ENCODE measurements at places on chromosomes 11 and 22. TPM values are rescaled to one million over a fixed set of nuclear protein-coding genes. Genes with fewer than 3 reads are reported as not detected.

- DNase-seq: no peak
Measured at GRCh38 chr11:23124249-23124648, 264.0 kb upstream of the CCDC179 start.

Gene ROBO4
- not detected for total RNA-seq

Gene BATF2
- total RNA-seq: 0.61 TPM

Gene ETS1
- 503 TPM for total RNA-seq

Measured in OCI-LY7 (cell line).